ENCODE measurements at places on chromosomes 13 and 19.

GRCh38 chr19:1495051-1495798, 4.2 kb downstream of the REEP6 start:
- no peak for DNase-seq

- no peak for DNase-seq
Observed at GRCh38 chr13:46345398-46345797, 41.7 kb downstream of the RUBCNL start.

DNA sequence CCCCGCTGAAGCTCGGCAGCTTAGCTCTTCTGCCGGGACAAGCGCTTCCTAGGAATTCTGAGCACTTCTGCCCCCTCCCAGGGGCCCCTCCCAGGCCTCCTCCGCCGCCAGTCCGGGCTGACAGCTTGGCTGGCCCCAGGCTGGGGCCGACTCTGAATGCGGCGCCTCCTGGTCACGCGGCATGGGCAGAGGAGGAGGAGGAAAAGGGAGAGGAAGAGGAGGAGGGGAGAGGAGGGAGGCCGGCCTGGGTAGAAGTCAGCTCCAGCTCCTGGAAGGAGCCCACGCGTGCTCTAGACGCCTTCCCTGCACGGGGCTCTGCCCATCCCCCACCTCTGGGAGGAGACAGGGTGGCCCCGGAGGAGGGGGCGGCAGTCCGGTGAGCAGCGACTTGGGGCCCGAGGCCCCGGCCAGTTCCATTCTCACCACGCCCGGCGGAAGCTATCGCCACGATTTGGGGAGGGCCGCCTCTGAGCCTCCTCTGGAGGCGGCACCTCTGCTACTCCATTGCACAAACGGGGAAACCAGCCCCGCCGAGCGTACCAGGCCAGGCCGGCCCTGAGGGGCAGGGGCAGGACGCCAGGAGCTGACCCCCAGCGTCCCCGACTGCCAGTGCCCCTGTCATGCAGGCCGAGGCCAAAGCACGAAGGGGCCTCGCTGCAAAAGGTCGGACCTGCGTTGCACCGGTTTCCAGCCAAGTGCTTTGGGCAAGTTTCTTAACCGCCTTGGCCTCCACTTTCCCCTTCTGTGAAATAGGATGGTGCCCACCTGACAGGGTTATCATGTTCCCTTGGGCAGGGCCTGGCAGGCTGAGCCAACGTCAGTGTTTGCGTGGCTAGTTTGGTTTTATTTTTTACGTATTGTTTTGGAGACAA, 31.6 kb downstream of the CCNE1 start:
- peak; percentile 67 for DNase-seq

DNA sequence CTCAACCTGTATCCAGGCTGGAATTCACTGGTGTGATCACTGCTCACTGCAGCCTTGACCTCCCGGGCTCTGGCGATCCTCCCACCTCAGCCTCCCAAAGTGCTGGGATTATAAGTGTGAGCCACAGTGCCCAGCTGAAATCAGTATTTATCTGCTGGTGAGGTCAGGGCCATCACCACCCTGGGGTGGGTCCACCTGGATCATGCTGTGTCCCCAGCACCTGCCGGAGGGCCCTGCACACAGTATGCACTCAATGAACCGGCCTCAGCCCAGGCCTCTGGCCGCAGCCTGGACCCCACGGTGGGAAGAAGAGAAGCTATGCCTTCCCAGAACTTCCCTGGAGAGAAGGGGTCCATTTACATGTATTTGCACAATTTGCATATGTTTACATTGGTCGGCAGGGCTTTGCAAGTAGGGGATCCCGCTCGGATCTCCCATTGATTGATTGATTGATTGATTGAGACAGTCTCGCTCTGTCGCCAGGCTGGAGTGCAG, 2.6 kb upstream of the SLC5A5 start:
- no peak for DNase-seq

- DNase-seq: no peak
Observed at GRCh38 chr13:95253033-95253432, 48.2 kb downstream of the ABCC4 start.

DNA sequence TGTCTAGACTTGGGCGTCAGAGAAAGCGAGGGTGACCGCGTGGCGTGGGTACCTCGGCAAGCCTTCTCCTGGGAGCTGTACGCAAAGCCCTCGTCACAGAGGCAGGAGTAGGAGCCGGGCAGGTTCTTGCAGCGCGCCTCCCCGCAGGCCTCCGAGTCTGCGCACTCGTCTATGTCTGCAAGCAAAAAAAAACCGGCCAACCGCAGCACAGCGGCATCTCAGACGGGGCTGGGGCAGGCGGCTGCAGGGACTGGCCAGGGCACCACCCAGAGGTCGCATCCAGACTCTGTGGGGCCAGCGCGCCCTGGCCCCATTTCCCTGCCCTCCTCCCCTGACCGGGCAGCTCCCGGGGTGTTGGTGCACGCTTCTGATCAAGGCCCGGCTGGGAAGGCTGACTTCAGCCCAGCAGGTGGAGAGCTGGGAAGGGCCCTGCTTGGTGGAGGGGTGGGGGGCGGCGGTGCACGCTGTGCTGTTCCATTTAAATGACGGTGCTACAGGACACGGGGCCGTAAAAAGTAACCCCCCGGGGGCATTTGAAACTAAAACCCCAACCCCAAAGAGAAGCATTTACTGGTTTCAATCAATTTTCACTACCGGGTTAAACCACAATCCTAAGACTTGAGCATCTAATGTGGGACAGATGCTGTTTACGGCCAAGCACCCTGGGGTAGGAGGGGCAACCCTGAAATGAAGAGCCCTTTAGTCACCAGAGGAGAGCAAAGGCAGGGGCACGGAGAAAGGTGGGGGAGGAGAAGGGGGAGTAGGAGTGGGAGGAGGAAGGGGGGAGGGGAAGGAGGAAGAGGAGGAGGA, 28.2 kb downstream of the GAS6 start:
- DNase-seq: no peak

DNA sequence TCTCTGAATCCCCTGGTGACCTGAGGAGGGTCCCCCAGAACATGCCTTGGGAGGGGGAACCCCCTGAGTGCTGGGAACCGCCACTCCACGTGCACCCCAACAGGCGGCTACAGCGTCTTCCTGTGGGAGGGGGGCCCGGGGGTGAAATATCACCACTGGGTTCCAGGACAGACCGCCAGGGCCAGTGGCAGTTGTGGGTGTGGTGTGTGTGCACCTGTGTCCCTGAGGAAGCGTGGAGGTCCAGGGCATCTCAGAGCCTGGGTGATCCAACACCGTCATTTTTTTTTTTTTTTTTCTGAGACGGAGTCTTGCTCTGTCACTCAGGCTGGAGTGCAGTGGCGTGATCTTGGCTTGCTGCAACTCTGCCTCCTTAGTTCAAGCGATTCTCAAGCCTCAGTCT, 4.2 kb downstream of the ADGRE5 start:
- DNase-seq: no peak

GRCh38 chr13:23584275-23584674, 14.1 kb downstream of the TNFRSF19 start:
- DNase-seq: no peak

- no peak for DNase-seq
Observed at GRCh38 chr13:106029676-106030290, 505.7 kb downstream of the EFNB2 start.

GRCh38 chr13:76816394-76816793, 69.8 kb downstream of the KCTD12 start:
- DNase-seq: no peak

DNA sequence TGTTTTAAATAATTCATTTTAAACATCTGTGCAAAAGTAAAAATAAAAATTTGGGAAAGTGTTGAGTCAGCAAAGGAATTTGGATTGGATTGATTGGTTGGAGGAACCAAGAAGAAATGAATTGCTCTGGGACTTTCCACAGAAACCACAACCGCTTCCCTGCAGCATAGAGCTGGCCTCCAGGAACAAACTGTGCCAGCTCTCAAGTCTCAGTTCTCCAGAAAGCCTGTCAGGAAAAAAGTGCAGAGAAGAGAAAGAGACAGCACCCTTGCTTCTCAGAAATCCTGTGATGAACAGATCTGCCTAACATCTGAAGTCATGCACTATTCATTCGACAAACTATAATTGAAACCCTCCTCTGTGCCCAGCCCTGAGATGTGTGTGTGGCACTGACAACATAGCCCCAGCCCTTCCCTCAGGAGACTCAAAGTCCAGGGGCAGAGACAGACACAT, 14.8 kb downstream of the LYPD3 start:
- DNase-seq: no peak

GRCh38 chr13:47897411-47898050, 103.5 kb downstream of the SUCLA2 start:
- no peak for DNase-seq

DNA sequence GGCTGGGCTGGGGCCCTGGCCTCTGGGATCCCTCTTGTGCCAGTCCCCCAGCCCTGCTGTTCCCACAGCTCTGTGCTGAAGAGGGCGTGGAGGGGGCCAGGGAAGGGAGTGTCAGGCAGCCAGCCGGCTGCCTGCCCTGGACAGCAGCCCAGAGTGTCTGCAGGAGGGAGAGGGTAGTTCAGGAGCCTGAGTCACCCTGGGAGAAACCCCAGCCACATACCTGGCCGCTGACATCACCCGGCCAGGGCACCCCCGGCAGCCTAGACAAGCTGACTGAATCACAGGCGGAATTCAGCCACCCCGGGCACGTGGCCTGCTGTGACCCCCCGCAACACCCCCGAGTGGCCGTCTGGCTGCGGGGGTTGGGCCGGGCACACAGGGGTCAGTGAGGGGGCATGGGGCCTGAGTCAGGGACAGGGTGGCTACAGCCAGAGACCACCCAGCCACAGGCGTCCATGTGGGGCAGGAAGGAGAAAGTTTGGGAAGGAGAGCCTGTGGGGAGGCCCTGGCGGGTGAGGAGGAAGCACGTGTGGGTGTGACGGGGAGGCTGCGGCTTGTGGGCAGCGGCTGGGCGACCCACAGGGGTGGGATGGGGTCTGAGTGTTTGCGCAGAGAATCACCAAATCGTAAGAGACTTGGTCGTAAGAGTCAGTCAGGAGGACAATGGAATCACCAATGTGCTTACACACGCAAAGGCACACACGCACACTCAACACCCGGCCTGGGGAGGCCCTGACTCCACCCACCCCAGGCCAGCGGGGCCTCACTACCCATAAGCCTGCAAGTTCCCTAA, 11.9 kb upstream of the FOSB start:
- peak; percentile 92 for DNase-seq

DNA sequence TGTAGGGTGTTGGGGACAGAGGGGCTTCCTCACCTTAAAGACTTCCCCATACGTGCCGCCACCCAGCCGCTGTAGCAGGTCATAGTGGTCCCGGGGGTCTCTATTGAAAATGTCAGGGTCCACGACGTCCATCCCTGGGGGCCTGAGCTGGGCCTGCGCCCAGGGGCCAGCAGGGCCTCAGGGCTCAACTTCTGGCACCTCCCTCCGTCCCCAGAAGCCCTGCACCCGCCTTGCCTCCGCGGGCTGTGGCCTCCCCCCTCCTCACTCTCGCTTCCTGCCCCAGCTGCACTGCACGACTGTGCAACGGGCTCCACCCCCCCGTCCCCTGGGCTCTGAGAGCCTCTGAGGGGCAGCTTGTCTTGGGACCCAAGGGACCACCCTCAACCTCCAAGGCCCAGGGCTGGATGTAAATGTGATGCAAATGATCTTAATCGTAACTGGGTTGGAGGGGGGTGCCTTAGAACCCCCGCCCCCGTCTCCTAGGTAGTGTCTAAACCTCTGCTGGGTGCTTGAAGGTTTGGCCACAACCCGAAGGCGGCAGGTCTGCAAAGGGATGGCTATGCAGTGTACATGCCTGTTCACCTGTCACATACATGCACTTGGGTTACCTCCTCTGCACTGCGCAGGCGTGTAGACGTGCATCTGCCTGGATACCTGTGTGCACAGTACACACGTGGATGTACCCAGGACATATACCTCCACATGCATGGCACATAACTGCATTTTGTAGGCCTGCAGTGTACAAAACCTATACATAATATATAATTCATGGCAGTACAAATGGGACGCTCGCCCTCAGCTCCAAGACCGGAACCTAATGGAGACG, at the start of gene MAP4K1:
Gene MAP4K1, minus strand, starts transcription at position 190 of the 826 bp plus-strand sequence. Its CDS starts 58 bp downstream, at position 132.
- no peak for DNase-seq

DNA sequence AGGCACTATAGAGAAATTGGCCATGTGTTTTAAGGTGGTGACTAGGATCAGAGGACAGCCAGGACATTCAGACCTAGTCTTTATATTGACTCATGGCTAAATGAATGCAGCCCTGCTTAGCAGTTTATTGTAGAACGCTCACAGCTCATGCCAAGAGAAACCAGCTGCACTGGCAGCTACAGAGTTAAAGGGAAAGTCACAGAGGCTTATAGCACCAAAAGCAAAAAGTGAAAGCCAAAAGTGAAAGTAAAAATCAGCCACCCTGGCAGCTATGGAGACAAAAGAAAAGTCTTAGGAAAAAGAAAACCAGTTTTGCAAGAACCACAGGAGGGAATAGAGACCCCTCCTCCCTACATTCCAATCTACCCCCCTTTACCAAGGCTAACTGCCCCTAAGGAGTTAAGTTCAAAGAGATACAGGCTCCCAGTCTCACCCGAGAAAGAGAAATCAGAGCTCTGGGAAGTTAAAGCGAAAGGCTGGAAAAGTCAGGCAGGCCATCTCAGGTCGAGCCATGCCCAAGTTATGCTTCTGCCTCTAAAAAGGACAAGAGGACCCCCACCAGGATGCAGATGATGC, 99.0 kb downstream of the ZNF429 start:
- DNase-seq: no peak

GRCh38 chr19:58510084-58510862, 1.5 kb downstream of the SLC27A5 start:
- no peak for DNase-seq

DNA sequence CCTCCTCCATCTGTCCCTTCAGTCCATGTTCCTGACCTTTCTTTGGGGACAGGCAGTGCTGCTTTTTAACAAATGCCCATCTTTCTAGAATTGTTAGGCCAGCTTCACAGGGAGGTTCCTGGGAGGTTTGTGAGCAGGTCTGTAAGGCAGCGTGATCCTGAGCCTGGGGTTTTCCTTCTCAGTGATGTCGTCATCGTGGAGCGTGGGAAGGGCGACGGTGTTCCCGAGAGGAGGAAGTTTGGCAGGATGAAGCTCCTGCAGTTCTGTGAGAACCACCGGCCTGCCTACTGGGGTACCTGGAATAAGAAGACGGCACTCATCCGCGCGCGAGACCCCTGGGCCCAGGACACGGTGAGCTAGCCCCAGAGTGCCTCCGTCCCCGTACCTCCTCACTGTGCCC, 26.8 kb downstream of the CHAF1A start:
- no peak for DNase-seq

DNA sequence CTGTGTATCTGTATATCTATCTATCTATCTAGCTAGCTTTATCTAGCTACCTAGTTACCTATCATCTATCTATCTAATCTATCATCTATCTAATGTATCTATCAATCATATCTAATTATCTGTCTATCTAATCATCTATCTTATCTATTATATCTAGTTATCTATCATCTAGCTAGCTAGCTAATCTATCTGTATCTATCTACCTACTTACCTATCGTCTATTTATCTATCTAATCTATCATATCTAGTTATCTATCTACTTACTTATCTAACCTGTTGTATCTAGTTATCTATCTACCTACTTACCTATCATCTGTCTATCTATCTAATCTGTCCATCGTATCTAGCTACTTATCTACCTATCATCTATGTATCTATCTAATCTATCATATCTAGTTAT, 17.9 kb downstream of the VSTM1 start:
- DNase-seq: no peak
